Stimulated activated naive B cell treated with anti-CD40 and anti-IgM and Interleukin-4, amounts not matched to agents 10 μg/mL and 1 μg/mL and 100 μg/mL, for 72 hours (primary cell): ENCODE measurements at places on chromosomes 12 and 14.

- DNase-seq: no peak
These were observed 7.3 kb downstream of the PLD4 start for GRCh38 chr14:104931771-104932675.

- DNase-seq: no peak
These were observed 115.9 kb downstream of the ETV6 start for GRCh38 chr12:11765421-11765816.

- DNase-seq: no peak
These were observed 284.5 kb downstream of the CACNA1C start for GRCh38 chr12:2337031-2338010.

GRCh38 chr14:60815371-60815770 lies 80.8 kb downstream of the MNAT1 start:
- peak; percentile 18 for DNase-seq

DNA sequence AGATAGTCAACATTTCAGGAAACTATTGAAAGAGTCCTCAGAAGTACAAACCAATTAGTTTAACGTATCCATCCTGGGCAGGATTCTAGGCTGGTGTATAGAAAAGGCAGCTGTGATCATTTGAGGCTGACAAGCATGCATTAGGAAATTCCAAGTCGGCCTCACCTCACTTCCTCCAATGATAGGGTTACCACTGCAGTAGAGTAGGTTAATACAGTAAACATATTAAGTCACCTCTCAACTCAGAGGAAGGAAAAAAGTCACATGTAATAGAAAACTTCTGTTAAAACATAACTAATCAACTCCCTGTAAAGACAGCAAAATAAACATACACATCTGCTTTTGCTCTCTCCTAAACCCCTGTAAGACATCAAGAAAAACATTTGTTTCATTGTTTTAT lies 33.5 kb downstream of the MED13L start:
- DNase-seq: no peak

DNA sequence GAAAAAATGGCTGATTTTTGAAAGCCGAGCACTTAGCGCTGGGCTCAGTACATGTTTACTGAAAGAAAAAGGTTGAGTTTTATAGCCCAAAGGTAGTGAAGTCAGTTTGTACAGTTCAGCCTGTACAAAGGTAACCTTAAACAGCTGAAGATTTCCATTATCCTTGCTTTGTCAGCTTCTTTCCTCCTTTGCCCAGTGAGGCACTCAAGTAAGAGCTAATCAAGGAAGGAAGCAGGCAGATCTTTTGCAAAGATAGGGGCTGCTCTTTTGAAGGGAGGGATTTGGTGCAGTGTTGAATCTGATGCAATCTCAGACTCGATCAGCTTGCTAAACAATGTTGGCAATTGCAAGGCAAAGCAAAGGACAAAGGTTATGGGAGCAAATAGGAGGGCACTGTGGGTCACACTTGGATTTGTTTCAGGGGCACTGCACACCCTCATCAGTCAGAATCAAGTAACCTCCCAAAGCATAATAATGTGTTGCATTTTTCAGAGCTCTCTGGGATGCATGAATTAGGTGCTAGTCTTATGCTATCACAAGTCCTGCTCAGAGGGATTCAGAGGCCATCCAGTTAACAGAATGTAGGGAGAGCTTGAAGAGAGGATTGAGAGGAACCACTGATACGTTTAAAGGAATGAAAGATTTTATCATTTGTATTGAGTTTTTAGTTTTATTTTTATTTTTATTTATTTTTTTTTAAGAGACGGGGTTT lies 44.4 kb downstream of the ANO6 start:
- no peak for DNase-seq

GRCh38 chr12:64207453-64207852 lies 14.6 kb downstream of the KICS2 start:
- DNase-seq: no peak

DNA sequence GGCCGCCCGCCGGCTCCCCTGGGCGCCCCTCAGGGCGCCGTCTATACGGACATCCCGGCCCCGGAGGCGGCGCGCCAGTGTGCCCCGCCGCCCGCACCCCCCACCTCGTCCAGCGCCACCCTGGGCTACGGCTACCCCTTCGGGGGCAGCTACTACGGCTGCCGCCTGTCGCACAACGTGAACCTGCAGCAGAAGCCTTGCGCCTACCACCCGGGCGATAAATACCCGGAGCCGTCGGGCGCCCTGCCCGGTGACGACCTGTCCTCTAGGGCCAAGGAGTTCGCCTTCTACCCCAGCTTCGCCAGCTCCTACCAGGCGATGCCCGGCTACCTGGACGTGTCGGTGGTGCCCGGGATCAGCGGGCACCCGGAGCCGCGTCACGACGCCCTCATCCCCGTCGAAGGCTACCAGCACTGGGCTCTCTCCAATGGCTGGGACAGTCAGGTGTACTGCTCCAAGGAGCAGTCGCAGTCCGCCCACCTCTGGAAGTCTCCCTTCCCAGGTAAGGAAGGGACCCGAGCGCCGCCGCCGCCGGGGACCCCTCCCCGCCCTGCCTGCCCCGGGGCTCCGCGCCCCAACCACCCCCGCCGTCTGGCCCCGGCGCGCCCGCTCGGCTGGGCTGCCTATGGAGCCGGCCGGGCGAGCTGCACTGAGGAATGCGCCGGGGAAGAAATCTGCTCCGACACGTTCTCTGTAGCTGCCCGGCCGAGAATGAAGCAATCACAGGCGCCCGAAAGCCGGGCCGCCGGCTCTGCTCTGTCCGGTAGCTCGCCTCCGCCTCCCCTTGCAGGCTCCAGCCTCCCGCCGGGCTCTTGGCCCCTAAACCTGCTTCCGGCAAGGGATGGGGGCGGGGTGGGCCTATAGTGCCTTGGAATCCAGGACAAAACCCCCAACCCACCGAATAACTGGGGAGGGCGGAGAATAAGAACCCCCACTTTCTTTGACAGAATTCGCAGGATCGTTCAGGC lies 794 bp downstream of the HOXC13 start:
- no peak for DNase-seq

GRCh38 chr14:32908196-32909084 lies 30.2 kb upstream of the NPAS3 start:
- no peak for DNase-seq

DNA sequence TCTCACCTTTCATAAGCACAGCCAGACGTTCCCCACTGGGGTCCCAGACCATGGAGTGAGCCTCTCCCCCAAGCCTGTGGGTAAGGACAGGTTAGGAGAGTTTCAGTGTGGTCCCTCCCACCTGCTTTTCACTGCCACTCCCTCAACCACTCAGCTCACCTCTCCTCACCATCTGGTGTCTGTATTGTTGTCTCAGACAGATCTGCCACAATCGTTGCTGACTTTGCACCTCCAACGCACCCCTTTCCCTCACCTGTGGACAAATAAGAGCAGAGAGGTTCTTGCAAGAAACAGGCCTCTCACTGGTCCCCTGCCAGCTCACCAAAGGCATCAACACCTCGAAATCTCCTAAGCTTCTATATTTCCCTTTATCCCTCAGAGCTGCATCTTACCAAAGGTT lies 8.8 kb downstream of the MYG1 start:
- DNase-seq: no peak
